ENCODE measurements at places on chromosomes 16 and 17. TPM values are rescaled to one million over a fixed set of nuclear protein-coding genes. Genes with fewer than 3 reads are reported as not detected.

DNA sequence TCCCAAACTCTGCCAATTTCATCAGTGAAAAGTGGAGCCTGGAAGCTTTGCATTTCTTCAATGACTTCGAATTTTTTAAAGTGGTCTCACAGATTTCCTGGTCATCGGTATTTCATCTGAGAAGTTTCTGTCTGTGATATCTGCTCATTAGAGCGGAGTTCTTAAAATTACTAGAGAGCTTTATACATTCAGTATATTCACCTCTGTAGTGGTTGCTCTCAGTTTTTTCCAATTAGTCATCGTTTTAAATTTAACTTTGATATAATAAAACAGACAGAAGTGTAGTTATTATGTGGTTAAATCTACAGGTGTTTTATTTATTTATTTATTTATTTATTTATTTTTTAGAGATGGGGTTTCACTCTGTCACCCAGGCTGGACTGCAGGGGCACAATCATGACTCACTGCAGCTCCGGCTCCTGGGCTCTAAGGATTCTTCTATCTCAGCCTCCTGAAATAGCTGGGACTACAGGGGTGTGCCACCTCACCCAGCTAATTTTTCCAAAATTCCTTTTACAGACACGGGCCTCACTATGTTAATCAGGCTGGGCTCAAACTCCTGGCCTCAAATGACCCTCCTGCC lies 16.0 kb downstream of the ARHGAP17 start:
- H3K36me3 ChIP-seq, result no peaks in the 10 kb centered on the region
- H3K4me3 ChIP-seq, result no peak overlapping the region
- H3K27ac ChIP-seq, result peak overlapping the region; percentile 49
- no peak for DNase-seq

Gene SLC52A1
- not detected for total RNA-seq

- H3K36me3 ChIP-seq, result no peaks in the 10 kb centered on the region
- H3K4me1 ChIP-seq, result peaks cover 9% of the 10 kb centered on the region
- peaks cover 3% of the 10 kb centered on the region for H3K27me3 ChIP-seq
- H3K27ac ChIP-seq, result peak overlapping the region; percentile 9
Observed at GRCh38 chr17:47862621-47863440, 11.9 kb upstream of the SP6 start.

Gene DOC2A
- 14.8 TPM for total RNA-seq

- no peaks in the 10 kb centered on the region for H3K36me3 ChIP-seq
- no peak overlapping the region for H3K4me3 ChIP-seq
- no peak overlapping the region for H3K27ac ChIP-seq
Observed at GRCh38 chr16:30839523-30840227, 52.7 kb upstream of the ZNF629 start.

GRCh38 chr17:57970710-57971109 lies 15.5 kb upstream of the CUEDC1 start:
- no peak overlapping the region for H3K4me3 ChIP-seq
- no peak overlapping the region for H3K27ac ChIP-seq
- no peaks in the 10 kb centered on the region for H3K27me3 ChIP-seq
- no peak for DNase-seq

- no peaks in the 10 kb centered on the region for H3K4me1 ChIP-seq
- H3K36me3 ChIP-seq, result no peaks in the 10 kb centered on the region
- no peak overlapping the region for H3K27ac ChIP-seq
- no peak for DNase-seq
- no peak overlapping the region for H3K4me3 ChIP-seq
Observed at GRCh38 chr17:6233856-6234255, 163.7 kb downstream of the WSCD1 start.

- H3K36me3 ChIP-seq, result peaks cover 46% of the 10 kb centered on the region
- no peak for DNase-seq
- H3K4me3 ChIP-seq, result no peak overlapping the region
- no peak overlapping the region for H3K27ac ChIP-seq
- no peaks in the 10 kb centered on the region for H3K27me3 ChIP-seq
Observed at GRCh38 chr17:39663340-39663687, 1.8 kb upstream of the TCAP start.

DNA sequence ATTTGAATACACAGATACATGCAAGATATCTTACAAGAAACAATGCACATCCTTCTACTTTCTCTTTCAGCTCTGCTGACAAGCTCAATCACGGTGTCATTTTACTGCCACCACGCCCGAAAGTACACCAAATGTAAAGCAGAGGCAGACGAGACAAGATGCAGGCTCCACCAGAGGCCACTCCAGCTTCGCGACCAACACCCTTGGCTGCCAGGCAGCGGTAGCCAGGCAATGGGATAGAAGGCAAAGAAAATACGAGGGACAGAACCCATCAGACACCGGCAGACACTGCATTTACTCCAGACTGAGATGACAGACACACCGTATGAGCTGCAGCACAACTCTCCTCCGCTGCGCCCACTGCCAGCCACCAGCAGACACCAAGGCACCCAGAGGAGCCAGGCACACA lies 41.0 kb downstream of the USP22 start:
- H3K4me1 ChIP-seq, result peaks cover 45% of the 10 kb centered on the region
- no peak for DNase-seq
- no peak overlapping the region for H3K4me3 ChIP-seq
- no peaks in the 10 kb centered on the region for H3K27me3 ChIP-seq

GRCh38 chr16:19168371-19169081 lies 486 bp downstream of the SYT17 start:
- peak overlapping the region; percentile 57 for H3K4me3 ChIP-seq
- H3K27ac ChIP-seq, result no peak overlapping the region
- H3K36me3 ChIP-seq, result no peaks in the 10 kb centered on the region
- no peaks in the 10 kb centered on the region for H3K4me1 ChIP-seq

Gene NDUFAF8
- 25.3 TPM for total RNA-seq

Gene ARHGAP44
- total RNA-seq, result 3.8 TPM

Gene CTF1
- total RNA-seq, result 8.2 TPM

DNA sequence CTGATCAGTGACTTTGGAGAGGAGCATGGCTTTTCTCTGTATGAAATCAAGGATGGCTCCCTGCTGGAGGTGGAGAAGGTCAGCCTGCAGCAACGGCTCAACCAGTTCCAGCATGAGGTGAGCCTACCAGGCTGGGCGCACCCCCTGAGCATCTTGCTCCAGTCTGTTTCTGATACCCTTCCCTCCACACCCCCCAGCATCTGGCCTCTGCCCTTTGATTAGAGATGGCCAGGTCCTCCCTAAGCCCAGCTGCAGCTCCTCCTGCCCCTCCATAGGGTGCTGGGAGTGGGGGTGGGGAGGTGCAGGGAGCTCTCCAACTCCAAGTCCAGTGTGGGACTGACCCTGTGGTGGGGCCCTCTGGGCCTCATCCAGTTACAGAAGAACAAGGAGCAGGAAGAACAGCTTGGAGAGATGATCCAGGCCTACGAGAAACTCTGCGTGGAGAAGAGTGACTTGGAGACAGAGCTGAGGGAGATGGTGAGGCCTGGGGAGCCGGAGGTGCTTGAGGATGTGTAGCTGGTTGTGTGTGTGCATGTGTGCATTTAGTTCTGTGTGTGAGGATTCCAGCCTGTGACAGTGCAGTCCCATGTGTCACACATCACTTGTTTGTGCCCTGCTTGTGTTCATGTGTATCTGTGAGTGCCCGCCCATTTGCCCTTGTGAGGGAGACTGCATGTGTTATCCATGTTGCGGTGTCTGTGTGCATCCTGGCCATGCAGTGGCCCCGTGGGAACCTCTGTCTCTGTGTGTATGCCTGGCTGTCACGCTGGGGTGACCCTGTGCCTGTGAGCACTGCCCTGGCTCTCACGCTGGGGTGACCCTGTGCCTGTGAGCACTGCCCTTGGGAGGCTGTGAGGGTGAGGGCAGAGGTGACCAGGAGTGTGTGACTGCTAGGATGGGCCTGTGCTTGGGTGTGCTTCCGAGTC lies 3.0 kb downstream of the TBKBP1 start:
- H3K27me3 ChIP-seq, result no peaks in the 10 kb centered on the region
- H3K27ac ChIP-seq, result no peak overlapping the region
- peaks cover 16% of the 10 kb centered on the region for H3K4me1 ChIP-seq
- DNase-seq, result no peak

DNA sequence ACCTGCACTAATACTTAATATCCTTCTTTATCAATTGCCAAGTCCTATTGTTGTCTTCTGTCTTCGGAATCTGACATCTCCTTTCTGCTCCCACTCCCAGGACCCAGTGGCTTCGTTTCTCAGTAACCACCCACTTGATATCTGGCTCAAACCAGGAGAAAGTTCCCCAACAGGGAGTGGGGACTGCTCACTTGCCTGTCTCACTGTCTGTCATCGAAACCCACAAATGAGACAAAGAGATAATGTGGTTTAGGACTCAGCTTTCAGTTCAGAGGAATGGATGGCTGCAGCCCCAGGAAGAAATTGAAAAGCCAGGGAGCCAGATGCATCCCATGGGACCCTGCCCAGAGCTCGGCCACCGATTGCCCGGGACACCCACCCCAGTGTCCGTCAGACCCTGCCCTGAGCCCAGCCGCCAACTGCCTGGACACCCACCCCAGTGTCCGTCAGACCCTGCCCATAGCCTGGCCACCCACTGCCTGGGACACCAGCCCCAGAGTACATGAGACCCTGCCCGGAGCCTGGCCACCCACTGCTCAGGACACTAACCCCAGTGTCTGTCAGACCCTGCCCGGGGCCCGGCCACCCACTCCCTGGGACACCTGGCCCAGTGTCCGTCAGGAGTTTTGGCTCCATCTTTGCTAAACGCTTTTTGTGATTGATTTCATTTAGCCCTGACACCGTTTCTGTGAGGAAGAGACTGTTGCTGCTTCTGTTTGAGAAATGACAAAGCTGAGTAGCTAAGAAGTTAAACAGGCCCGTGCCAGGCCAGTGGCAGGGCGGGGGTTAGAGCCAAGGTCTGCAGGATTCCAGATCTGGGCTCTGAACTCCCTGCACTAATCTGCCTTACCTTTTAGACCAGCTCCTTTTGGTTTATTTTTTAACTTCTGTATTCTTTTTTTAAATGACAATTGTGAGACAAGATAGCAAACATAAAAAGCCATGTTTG lies 251.4 kb downstream of the PHKB start:
- H3K27me3 ChIP-seq, result no peaks in the 10 kb centered on the region
- no peaks in the 10 kb centered on the region for H3K36me3 ChIP-seq
- H3K4me3 ChIP-seq, result no peak overlapping the region
- peaks cover 11% of the 10 kb centered on the region for H3K4me1 ChIP-seq
- DNase-seq, result no peak
- H3K27ac ChIP-seq, result peak overlapping the region; percentile 86

DNA sequence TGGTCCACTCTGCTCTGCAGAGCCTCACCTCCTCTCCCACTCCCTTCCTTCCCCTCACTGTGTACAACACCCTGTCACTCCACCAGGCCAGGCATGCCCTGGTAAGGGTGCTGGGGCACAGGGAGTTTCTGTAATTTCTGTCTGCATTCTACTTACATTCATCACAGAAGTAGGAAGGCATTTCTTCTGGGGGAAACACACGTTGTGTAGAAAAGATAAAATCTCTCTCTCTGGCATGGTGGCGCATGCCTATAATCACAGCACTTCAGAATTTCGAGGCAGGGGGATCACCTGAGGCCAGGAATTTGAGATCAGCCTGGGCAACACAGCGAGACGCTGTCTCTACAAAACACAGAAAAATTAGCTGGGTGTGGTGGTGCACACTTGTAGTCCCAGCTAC lies 27.0 kb downstream of the WNT3 start:
- H3K4me1 ChIP-seq, result no peaks in the 10 kb centered on the region
- H3K36me3 ChIP-seq, result no peaks in the 10 kb centered on the region
- DNase-seq, result no peak
- no peak overlapping the region for H3K4me3 ChIP-seq

GRCh38 chr17:49616086-49616485 lies 40.4 kb downstream of the NXPH3 start:
- no peaks in the 10 kb centered on the region for H3K27me3 ChIP-seq
- H3K4me1 ChIP-seq, result no peaks in the 10 kb centered on the region
- no peak overlapping the region for H3K4me3 ChIP-seq

Gene NPIPA2
- total RNA-seq, result 0.60 TPM

DNA sequence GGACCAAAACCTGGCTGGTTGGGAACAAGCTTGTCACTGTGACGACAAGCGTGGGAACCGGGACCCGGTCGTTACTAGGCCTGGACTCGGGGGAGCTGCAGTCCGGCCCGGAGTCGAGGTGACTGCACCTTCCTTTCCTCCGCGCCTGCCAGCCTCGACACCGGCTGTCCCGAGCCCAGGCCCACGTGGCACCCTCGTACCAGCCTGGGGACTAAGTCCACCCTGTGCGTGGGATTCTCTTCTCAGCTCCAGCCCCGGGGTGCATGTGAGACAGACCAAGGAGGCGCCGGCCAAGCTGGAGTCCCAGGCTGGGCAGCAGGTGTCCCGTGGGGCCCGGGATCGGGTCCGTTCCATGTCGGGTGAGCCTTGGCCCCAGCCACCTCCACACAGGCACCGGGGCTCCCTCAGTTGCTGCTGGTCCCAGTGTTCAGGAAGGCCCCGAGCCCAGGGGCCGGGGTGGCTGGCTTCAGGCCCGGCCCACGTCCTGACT lies 31.6 kb downstream of the TSC2 start:
- H3K36me3 ChIP-seq, result no peaks in the 10 kb centered on the region
- H3K4me1 ChIP-seq, result no peaks in the 10 kb centered on the region
- DNase-seq, result no peak

DNA sequence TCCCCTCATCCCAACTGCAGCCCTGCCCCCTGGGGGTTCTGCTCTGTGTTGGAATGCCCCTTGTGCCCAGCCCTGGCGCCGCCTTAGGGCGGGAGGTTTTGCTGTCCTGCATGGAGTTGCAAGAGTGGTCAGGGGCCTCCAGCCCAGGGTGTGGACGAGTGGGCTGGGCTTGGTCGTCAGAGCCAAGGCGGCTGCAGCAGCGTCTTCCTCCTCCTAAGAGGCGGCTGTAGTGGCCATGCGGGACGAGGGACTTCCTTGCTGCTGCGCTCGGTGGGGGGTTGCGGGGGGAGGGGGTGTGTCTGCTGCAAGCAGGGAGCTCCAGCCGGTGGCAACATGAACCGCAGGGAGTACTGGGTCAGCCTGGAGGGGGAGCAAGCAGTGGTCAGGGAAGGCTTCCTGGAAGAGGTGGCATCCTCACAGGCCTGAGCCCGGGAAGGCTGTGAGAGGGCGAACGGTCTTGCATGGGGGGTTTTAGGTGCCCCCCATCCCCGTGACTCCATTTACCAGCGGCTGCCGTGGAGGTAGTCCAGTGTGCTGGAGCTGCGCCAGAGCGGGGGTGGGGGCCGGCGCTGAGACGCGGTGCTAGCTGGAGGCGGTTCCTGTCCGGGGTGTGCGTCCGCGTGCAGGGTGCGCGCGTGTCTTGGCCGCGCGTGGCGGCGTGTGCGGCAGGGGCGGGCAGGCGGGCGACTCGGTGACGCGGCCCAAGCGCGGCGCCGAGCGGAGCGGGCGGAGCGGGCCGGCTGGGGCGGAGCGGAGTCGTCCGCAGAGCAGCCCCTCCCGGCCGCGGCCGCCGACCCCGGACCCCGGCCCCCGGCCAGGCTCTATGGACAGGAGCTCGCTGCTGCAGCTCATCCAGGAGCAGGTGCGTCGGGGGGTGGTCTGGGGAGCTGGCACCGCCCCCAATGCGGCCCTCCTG lies at the start of gene RHBDL1:
Gene RHBDL1, plus strand, starts transcription at position 704 of the 916 bp plus-strand sequence. Its CDS starts 120 bp downstream, at position 824.
- peak within 1 kb of the TSS; percentile 50 for H3K27ac ChIP-seq
- H3K4me1 ChIP-seq, result peaks cover 15% of the 10 kb centered on the region

Gene CES3
- total RNA-seq, result 0.23 TPM

- no peak for DNase-seq
- no peaks in the 10 kb centered on the region for H3K27me3 ChIP-seq
- no peak overlapping the region for H3K4me3 ChIP-seq
- no peaks in the 10 kb centered on the region for H3K36me3 ChIP-seq
Observed at GRCh38 chr17:17680477-17681186, 626 bp upstream of the RAI1 start.
